Left ventricle myocardium superior (tissue), 1 donor: ENCODE measurements at places on chromosomes 4 and X.

GRCh38 chr4:39495446-39496213 lies 31.6 kb downstream of the UGDH start:
- DNase-seq, result no peak

DNA sequence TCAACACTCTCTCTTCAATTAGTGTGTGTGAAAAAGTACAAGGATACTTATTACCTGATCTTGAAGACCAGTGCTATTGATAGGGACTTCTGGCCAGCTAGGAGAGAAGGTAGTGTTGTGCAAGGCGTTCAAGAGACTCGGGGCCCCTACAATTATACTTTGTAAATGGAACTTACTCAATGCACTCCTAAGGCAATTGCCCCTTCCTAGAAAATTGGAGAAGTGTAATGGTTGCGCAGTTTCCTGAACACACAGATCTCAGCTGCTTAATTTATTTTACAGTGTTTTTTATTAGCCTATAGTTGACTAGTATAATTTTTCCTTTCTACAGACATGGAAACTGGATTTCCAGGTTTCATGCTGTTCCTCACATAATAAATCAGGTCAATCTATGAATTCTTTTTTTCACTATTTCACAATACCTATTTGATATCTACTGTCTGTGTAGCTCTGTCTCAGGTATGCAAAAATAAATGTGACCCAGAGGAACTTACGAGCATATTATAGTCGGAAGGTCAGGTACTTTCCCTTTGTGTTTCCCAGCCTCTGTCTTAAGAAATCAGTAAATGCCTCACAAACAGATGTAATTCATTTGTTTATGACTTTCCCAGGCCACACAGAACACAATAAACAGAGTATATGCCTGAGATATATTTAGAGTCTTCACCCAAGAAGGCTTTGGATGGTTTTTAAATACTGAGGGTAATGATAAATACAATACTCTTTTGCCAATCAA lies 89.1 kb upstream of the TET2 start:
- DNase-seq, result no peak

DNA sequence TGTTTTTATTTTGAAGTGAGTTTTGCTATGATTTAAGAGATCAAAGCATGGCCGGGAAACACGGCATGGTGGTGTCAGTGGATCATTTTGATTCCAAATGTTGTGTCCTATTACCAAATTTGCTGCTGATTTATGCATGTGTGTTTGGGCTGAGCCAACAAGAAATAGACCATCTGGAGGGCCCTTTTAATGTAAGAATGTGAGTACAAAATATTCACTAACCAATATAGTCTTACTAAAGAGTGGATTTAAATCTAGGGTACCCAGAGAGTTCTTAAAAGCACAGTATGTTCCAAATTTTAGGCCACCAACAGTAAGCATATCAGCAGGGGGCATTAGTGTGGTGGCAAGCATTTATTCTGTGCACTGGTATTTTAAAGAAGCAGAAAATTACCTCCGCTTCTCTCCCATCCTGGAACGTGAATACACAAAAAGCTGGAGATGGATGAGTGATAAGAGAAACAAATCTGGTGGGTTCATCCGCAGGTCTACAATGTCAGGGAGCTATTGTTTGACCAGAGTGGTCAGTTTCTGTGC lies 444.4 kb upstream of the IGFBP7 start:
- no peak for DNase-seq

GRCh38 chr4:124203613-124204238 lies 508.8 kb downstream of the ANKRD50 start:
- DNase-seq, result no peak

DNA sequence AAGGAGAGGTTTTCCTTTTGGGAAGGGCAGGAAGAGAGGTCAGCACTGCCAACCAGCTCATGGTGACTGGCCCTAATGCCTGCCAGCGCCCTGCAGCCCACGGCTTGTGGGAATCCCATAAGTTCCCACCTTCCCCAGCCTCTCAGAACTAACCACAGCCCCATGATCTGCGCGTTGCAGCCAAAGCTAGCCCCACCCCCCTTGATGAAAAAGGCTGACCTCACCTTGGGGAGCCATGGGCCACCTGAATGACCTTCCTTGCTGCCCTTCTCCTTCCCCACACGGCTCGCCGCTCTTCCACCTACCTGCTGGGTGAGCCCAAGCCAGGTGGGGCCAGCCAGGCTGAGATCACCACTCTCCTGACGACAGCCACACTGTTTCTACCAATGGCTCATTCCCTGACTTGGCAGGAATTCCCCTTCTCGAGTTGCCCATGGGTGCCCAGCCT lies 3.9 kb upstream of the ELF4 start:
- no peak for DNase-seq

DNA sequence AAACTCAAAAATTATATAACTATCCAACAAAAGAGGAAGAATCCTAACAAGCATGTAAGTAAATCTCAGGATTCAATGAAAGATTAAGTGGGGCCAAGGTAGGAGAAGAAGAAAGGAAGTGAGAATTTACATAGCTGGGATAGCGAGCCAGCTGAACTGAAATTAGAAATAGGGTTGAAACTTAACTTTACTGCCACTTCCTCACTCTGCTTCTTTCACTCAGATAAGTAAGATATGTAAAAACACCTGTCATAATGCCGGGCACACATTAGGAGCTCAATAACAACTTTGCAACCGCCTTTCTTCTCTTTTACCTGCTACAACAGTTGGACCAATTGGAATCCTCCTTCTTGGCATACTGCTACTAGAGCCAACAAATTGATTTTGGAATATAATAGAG lies 129.4 kb downstream of the CNKSR2 start:
- no peak for DNase-seq

- DNase-seq, result no peak
Measured at GRCh38 chrX:23788521-23788920, 5.5 kb downstream of the SAT1 start.

DNA sequence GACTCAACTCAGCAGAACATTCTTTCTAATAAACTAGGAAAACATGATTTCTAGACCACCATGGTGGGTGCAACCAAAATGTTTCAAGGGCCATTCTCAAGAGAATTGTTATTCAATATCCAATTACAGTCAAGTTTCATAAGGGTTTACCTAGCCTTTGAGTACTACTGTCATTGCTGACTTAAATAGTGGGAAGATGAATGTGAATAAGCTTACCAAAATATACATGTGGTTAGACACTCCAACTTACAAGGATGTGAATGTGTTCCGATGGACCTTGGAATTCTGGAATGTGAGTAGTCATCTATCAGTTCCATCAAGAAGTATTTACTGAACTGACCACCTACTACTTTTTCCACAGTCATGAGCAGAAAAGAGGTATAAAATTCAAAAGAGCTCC lies 16.9 kb downstream of the SH3RF1 start:
- no peak for DNase-seq

GRCh38 chr4:144968606-144969005 lies 129.4 kb downstream of the ANAPC10 start:
- no peak for DNase-seq

DNA sequence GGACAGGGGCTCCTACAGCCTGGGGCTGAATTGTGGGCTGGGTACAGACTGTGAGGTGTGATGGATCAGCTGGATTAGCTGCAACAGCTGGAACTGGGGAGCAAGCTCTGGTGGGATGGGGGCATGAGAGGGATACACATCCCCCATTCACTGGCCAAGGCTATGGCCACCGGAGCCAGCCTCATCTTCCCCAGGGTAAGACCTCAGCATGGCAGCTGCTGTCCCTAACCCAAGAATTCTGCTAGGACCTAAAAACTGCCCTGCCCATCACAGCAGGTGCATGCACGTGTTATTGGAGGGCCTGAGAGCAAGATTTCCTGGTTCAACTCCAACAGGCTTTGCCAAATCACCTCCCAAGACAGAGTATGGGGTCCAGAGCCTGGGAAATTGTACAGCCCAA lies 258.6 kb upstream of the AGTR2 start:
- no peak for DNase-seq
